ENCODE measurements at places on chromosomes 12 and 14.

GRCh38 chr12:121238604-121239350 lies 28.8 kb downstream of the P2RX4 start:
- DNase-seq: peak; percentile 42

- DNase-seq: peak; percentile 86
Observed at GRCh38 chr12:33752854-33753253, 269.4 kb upstream of the ALG10 start.

GRCh38 chr14:34122650-34123049 lies 171.8 kb upstream of the EGLN3 start:
- no peak for DNase-seq

DNA sequence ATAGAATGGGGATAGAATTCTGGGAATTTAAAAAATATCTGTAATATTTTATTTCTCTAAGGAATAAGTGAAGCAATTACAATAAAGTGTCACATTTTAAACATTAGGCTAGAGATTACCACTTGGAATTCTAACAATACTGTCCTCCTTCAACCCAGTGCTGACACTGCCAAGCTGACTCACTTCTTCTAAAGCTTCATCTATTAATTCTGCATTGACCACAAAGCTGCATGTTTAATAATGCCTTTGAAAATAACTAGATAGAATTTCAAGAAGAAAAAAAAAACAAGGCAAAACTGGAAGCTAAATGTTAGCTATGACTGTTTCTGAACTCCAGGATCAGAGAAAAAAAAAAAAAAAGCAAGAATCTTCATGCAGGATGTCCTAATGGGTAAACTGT lies 970.7 kb upstream of the FBXO33 start:
- no peak for DNase-seq

GRCh38 chr14:103613517-103613916 lies 15.5 kb upstream of the KLC1 start:
- DNase-seq: peak; percentile 54

- DNase-seq: no peak
Observed at GRCh38 chr14:64970776-64971477, 1.2 kb downstream of the RAB15 start.
